ENCODE measurements at places on chromosomes 3 and 15.

DNA sequence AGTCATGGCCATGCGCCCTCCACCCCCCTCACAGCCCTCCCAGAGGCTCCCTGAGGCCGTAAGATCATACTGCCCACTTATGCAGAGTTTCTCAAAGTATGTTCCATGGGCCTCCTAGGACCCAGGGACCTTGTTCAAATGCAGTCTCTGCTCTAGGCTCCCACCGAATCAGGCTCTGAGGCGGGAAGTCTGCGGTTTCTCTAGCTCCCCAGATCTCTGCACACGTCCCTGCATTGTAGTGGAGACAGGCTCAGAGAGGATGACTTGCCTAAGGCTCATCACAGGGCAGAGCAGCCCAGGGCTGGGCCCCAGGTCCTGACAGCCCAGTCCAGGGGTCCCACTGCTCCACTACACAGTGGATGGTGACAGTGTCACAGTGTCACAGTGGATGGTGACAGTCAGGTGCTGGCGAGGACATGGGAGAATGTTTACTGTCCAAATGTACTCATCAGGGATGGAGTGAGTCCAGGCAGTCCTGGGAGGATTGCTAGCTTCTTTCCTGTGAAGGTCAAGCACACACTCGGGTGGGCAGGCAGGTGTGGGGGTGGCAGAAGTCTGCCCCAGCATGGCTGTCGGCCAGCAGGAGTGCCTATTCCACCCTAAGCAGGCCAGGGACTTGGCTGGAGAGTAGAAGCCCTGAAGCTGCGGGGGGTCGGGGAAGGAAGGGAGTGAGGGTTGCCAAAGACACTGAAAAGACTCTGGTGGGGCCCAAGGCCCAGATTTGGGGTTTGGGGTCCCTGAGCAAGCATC lies 12.4 kb downstream of the ANKRD63 start:
- DNase-seq = no peak

GRCh38 chr3:139941580-139941979 lies 6.6 kb downstream of the CLSTN2 start:
- DNase-seq = no peak

- no peak for DNase-seq
Observed at GRCh38 chr3:38723569-38724391, 74.3 kb upstream of the SCN5A start.

DNA sequence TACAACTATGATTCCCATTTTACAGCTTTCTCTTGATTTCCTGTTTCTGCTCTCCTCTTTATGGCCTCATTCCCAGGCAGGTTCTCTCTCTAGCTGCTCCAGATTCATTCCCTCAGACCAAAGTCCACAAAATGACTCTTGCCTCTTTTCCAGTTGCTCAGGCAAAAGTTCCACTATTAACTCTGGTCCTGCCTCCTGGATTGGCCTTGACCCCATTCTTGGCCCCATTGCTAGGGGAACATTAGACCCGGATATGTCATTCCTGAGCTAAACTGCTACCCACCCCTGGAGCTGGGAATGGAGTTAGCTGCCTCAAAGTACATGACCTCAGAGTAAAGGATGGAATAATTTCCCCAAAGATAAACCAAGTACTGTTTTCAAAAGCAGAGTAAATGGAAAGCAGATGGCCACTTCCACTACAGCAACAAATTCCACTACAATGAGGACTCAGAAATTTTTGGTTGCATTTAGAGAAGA lies 73.0 kb upstream of the GAP43 start:
- DNase-seq = no peak

DNA sequence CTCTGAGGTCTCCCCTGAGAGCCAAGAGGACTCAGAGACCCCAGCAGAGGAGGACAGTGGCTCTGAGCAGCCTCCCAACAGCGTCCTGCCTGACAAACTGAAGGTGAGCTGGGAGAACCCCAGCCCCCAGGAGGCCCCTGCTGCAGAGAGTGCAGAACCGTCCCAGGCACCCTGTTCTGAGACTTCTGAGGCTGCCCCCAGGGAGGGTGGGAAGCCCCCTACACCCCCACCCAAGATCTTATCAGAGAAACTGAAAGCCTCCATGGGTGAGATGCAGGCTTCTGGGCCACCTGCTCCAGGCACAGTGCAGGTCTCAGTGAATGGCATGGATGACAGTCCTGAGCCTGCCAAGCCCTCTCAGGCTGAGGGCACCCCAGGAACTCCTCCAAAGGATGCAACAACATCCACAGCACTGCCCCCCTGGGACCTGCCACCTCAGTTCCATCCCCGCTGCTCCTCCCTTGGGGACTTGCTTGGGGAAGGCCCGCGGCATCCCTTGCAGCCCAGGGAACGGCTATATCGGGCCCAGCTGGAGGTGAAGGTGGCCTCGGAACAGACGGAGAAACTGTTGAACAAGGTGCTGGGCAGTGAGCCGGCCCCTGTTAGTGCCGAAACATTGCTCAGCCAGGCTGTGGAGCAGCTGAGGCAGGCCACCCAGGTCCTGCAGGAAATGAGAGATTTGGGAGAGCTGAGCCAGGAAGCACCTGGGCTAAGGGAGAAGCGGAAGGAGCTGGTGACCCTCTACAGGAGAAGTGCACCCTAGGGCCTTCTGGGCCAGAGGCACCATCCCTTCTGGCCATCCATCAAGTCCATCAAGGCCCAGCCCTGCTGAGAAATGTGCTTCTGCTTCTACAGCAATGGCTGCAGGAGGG lies 23.6 kb downstream of the PLEKHO2 start:
- no peak for DNase-seq

- DNase-seq = no peak
Observed at GRCh38 chr15:81337713-81338157, 13.8 kb upstream of the STARD5 start.

DNA sequence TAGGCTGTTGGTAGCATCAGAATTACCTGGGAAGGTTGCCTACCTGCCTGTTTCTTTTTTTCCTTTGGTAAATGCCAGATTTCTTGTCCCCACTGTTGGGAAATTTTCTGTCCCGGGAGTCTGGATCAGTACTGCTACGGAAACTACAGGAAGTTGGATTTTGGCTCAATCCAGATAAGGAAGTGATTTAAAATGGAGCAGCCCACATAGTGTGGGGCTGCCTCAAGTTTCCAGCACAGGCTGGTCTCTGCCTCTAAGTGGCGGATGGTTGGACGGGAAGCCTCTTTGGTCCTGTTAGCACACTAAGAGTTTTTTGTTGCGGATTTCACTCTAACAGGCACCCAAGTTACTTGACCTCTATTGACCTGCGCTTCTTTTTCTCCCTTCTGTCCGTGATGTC lies 54.7 kb downstream of the EEFSEC start:
- DNase-seq = no peak

GRCh38 chr15:39140060-39140604 lies 440.7 kb upstream of the THBS1 start:
- DNase-seq = peak; percentile 52

DNA sequence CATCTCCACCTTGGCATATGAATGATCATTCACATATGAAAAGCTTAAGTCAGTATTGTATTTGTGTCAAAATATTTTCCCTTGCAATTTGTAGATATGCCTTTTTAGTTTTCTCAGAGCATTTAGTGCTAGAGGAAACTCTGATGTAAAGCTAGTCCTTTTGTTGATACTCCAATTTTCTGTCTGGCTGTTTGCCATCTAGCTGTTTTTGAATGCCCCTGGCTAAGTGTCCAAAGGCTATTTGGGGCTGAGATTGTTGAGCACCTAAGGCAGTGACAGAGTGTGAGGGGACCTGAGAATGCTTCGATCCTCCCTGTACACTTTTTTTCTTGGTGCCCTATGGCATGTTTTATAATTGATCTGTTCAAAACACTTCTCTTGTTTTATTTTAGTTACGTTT lies 3.1 kb downstream of the SLC51B start:
- DNase-seq = no peak

DNA sequence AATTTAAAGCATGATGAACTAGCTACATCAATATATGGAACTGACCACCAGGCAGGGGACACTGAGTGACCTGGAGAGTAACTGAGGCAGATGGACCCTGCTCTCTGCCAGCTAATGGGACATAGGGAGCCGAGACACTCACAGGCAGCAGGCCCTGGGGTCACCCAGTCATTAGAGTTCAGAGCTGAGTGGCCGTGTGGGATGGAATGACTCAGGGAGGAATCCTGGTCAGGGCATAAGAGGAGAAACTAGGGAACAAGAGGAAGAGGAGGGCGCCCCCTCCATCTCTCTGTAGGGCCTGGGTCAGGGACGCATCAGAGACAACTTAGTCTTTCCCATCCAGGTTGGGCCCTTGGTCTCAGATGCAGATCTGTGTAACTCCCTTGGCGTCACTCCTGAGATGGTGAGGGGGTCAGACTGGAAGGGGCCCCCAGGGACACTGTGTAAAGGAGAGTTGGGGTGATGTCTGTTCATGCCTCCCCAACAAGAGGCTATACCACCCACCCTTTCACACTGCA lies 39.8 kb downstream of the CCDC12 start:
- no peak for DNase-seq

All from MCF 10A (cell line).